ENCODE measurements at places on chromosomes 3 and 15.

- DNase-seq = no peak
Observed at GRCh38 chr3:10551821-10552630, 46.6 kb upstream of the ATP2B2 start.

GRCh38 chr3:186386883-186387560, 25.0 kb upstream of the DGKG start:
- no peak for DNase-seq

- no peak for DNase-seq
Observed at GRCh38 chr3:33433843-33434242, 6.4 kb downstream of the UBP1 start.

- no peak for DNase-seq
Observed at GRCh38 chr3:22939349-22939748, 263.8 kb upstream of the UBE2E2 start.

DNA sequence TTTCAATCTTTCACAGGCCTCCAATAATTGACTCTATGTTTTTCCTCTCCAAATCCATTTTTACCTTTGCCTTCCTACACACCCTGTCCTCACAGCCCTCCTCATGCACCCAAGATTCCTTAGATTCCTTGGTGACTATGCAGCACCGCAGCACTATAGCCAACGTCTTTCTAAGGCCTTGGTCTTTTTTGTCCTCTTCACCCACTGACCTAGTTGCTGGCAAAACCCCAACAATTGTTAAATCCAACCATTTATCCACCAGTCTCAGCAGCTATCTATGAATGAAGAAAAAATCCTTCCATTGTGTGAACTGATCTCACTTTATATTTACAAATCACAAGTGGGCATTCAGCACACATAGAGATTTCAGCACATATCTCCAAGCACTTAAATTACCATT, 203.9 kb downstream of the VGLL3 start:
- DNase-seq = no peak

GRCh38 chr3:19891740-19892139, 42.3 kb downstream of the EFHB start:
- DNase-seq = no peak

GRCh38 chr3:51869304-51869703, 6.1 kb downstream of the IQCF5 start:
- DNase-seq = no peak

DNA sequence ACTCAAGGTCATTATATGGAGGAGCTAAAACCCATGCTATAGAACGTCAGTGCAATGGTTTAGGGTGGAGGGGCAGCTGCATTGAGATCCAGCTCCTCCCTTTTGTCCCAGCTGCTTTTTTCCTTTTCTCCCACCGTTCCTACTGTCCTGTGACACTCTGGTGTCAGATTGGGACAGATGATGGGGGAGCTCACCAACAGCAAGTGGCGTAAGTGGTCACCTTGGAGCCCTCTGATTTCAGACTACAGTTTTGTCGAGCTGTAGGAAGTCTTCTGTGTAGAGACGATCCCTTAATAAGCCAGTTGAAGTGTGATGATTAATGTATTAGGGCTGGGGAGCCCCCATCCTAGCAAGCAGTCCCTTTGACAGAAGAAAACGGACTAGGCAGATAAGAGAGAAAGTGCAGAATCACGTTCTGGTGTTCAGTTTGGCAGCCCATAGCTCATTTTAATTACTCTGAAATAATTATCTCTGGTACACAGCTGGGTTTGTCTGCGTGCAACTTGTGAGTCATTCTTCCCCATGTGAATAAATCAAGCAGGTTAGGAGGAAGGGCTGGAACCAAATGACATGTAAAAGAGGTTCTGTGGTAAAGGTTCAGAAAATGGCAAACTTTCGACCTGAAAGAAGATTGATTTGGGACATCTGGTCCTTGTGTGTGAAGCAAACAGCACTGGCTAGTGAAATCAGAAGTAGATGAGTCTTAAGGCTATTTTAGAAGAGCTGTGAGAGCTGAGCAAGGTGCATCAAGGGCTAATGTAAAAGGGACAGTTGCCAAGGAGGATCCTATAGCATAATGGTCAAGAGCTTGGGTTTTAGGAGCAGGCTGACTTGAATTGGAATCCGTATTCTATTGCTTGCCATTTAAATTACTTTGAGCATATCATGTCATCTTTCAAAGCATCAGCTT, 241.4 kb downstream of the EDEM1 start:
- no peak for DNase-seq

GRCh38 chr3:99325402-99325801, 313.0 kb upstream of the COL8A1 start:
- no peak for DNase-seq

DNA sequence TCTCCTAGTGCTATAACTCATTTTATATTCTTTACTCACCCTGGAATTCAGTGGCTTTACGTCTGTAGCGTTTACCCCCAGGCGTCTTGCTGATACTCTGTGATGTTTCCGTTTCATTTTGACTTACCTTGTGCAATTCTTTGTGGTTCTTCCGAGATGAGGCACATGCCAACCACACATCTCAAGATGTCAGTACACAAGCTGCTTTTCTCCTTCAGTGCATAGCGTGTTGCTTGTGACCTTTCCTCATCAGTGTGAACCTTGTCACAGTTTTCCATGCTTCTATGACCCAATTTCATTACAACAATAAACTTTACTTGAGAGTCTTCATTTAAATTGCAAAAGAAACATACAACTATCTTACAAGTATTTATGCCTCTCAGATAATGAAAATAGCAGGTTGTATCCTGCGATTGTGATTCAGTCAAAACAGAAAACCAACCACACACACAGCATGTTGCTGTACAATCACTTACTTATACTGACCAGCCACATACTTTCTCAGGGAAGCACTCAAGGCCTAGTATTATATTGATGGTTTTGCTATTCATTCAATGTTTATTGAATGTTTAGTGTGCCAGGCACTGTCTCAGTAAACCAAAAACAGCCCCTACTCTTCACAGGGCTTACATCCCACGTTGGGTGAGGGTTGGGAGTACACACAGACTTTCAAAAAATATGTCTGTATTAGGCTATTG, 4.6 kb upstream of the TBL1XR1 start:
- DNase-seq = no peak

DNA sequence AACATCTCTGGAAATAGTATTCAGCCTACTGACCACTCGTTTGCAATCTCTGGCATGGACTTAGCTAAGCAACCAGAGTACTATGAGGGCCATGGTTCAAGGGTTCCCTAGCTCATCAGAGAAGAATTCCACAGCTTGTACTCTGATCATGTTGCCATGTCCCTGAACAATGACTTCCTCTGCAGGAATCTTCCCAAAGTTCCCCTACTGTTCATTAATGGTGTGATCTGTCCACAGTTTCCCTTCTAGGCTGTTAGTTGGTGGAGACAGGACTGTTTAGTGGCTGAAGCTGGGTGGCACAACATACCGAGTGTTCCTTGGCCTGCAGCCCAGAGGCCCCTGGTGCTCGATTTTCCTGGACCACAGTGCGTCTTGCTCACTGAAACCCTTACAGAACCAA, 44.4 kb upstream of the GALNT15 start:
- peak; percentile 60 for DNase-seq

DNA sequence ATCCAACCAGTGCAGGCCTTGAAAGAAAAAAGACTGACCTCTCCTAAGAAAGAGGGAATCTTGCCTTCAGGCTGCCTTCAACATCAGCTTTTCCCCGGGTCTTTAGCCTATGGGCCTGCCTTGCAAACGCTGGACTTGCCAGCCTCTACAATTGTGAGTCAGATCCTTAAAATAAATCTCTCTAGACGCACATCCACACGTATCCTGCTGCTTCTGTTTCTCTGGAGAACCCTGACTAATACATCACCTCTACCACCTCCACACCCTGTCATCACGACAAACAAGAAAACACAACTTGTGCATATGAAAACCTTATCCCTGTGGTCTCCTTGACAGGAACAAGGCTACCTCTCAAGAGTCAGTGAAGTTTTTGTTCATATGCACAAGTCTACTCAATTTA, 11.8 kb downstream of the CYFIP1 start:
- DNase-seq = peak; percentile 85

GRCh38 chr15:33701304-33701696, 267.0 kb upstream of the CHRM5 start:
- no peak for DNase-seq

DNA sequence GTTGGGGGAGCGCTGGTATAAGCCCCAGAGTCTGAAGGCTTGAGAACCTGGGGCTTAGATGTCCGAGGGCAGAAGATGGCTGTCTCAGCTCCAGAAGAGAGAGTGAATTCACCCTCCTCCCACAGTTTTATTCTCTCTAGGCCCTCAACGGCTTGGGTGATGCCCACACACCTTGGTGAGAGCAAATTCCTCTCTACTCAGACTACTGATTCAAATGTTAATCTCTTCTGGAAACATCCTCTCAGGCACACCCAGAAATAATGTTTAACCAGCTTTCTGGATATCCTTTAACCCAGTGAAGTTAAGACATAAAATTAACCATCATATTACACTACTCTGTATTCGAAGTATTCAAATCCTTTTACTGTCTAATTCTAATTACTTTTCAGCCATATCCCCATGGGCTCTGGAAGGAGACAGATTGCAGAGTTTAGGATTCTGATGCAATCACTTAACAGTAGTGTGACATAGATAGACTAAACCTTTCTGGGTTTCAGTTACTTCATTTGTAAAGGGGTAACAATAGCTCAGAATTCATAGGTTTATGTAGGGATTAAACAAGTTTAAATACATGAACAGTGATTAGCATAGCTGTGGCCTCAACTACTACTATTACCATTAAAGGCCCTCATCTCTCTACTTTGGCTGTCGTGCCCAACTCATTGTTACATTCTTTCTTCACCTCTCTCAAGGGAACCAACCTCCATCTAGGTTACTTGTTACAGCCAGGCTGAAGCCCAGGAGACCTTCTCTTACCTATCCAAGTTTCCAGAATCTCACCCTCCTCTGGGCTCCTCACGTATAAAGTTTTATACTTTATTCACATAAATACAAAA, 25.7 kb upstream of the ANO10 start:
- no peak for DNase-seq

DNA sequence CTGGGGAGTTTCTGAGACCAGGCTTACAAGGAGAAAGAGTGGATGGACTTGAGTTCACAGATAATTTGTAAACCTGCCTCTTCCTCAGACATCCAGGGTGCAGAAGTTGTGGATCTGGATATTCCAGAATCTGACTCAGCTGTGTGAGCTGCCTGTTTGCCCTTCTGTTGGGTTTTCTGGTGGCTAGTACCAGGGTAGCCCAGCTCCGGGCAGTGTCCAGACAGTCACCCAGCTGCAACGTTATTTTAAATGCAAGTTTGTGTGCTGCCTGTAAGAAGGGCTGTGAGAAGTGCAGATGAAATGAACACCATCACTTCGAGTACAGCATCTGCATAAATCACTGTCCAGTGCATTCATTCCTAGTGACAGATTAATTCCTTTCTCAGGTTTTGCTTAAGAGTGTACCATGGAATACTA, 1053.0 kb downstream of the TUSC7 start:
- no peak for DNase-seq

- DNase-seq = no peak
Observed at GRCh38 chr15:84871428-84871985, 13.0 kb upstream of the SLC28A1 start.

- no peak for DNase-seq
Observed at GRCh38 chr15:95168152-95168551, 936.8 kb downstream of the MCTP2 start.

GRCh38 chr15:63970621-63971426, 75.5 kb downstream of the DAPK2 start:
- DNase-seq = no peak

DNA sequence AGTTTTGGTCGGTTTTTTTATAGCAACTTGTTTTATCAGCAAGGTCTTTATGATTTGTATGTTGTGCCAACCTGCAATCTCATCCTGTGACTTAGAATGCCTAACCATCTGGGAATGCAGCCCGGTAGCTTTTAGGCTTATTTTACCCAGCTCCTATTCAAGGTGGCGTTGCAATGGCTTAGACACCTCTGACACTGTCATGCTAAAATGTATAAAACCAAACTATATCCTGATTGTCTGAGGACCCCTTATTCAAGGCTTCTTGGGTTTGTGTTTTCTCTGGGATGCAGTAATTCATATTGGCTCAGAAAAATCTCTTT, 209.0 kb upstream of the ALCAM start:
- no peak for DNase-seq

DNA sequence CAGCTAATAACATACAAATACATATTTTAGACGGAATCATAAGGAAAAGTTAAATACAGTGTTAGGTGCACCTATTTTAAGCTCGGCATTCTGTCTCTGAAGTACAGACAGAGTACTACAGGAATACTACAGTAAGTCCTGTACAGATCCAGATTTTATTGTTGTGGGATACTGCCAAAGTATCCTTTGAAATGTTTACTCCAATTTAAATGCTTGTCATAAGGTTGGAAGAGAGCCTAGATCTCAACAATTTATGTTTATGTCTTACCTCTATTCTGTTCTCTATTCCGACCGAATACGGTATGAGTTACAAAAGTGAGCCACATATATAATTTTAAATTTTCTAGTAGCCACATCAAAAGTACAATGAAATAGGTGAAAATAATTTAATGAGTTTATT, 25.3 kb downstream of the PLD1 start:
- no peak for DNase-seq

- DNase-seq = no peak
Observed at GRCh38 chr3:37668431-37668817, 193.3 kb upstream of the CTDSPL start.

DNA sequence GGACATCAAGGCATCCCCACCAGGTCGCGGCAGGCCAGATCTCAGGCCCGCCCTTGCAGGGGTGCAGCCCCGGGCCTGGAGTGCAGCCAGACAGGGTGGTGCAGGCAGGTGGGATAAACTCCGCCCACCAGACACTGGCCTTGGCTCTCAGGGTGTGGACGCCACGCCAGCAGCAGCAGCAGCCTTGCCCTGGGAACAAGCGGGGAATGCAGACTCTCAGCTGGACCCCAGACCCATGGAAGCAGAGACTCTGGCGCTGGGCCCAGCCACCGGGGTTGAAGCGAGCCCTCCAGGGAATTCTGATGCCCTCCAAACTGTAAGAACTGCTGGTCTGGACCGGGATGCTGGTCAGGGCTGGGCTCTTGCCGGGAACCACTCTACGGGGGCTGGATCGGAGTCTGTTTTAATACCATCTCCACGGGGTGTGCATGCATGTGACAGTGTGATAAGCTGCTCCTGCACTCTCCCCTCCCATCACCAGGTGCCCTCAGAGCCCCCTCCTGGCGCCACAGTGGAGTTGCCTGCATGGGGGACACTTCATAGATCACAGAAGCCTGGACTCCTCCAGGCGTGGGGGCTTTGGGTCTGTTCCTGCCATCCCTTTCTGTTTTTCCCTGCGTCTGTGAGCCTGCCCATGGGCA, 142.7 kb downstream of the NSMCE3 start:
- DNase-seq = no peak

- no peak for DNase-seq
Observed at GRCh38 chr15:32222716-32223115, 180.4 kb downstream of the GOLGA8K start.

DNA sequence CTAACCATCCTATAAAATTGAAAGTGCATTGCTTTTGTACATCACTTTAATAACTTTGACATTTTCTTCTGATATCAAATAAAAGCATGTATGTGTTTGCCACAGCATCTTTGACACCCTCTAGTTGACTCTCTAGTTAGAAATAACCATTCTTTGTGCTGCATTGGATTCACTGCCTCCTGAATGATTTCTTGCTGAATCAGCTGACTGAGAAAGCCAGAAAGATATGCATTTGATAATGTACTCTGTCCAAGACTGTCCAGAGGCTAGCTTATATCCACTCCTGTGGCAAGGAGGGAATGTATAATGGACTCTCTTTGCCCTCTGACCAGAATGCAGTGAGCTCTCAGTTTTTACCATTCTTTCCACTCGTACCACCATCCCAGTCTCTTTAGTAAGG, 6.2 kb downstream of the RAB11A start:
- no peak for DNase-seq

GRCh38 chr3:181488536-181488935, 223.2 kb upstream of the SOX2 start:
- DNase-seq = no peak

All from hepatic stellate cell (primary cell).